ENCODE measurements at places on chromosomes 12 and 14.

GRCh38 chr14:34649344-34649743 lies 19.4 kb upstream of the SNX6 start:
- no peak for DNase-seq

DNA sequence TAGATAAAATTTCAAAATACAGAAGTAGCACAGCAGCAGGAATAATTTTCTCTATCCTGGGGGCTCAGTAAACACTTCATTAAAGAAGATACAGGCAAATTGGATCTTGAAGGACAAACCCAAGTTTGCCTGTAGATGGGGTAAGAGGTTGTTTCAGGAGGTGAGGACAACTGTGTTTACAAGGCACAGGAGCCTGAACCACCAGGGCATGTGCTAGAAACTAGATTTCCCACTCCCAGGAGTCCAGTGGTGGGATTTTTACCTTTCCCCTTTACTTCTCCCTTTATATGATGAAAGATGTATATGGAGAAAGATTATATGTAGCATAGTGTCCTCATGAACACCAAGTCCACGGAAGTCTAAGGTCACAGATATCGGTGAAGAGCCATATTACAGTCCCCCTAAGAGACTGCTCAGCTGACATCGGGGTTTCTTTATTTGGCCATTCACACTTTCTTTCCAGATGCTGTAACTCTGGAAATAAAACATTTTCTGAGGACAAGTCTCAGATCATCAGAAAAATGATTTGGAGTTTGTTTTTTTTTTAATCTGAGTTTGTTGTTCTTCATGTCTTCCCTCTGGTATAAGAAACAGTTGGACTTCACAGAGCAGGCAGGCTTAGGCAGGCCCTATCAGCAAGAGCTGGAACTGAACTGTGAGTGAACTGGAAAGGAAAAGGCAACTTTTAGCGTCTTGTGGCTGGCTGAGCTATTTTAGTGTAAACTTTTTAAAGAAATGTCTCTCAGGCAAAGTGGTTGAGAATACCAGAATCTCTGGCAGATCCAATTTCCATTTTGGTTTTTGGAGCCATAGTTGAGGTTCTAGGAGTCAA lies 8.0 kb upstream of the EVL start:
- no peak for DNase-seq

- no peak for DNase-seq
Observed at GRCh38 chr12:127885954-127886750, 380.8 kb upstream of the TMEM132C start.

GRCh38 chr12:40157336-40157735 lies 51.5 kb upstream of the SLC2A13 start:
- no peak for DNase-seq

- DNase-seq: no peak
Observed at GRCh38 chr12:51371295-51371953, 19.8 kb downstream of the GALNT6 start.

GRCh38 chr12:114821570-114821969 lies 137.6 kb upstream of the TBX3 start:
- no peak for DNase-seq

DNA sequence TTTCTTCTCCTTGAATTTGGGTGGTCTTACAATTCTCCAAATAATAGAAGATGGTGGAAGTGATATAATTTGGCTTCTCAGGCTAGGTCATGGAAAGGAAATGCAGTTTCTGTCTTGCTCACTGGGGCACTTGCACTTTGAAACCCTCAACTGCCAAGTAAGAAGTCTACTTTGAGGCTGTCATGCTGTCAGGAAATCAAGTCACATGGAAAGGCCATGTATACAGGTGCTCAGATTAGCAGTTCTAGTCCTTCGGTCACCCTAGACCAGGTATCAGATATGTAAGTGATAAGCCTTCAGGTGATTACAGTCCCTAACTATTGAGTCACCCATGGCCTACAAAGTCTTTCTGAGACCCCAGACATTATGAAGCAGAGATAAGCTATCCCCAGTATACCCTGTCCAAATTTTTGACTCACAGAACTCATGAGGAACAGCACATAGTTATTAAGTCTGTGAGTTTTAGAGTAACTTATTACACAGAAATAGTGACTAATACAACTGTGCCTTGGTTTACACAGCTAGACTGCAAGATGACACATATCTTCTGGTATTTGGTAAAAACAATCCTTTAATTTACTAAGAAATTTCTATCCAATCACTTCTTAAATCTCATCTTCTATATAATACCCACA lies 26.3 kb upstream of the BBS10 start:
- DNase-seq: no peak
